ENCODE measurements at places on chromosomes 5 and 9. TPM values are rescaled to one million over a fixed set of nuclear protein-coding genes. Genes with fewer than 3 reads are reported as not detected.

GRCh38 chr5:11429254-11429653 is 475.0 kb downstream of the CTNND2 start:
- no peak for DNase-seq

GRCh38 chr9:111891910-111892499 is 4.6 kb upstream of the UGCG start:
- DNase-seq: peak; percentile 58

- DNase-seq: no peak
These were observed 207.7 kb downstream of the PIK3R1 start for GRCh38 chr5:68423154-68423811.

DNA sequence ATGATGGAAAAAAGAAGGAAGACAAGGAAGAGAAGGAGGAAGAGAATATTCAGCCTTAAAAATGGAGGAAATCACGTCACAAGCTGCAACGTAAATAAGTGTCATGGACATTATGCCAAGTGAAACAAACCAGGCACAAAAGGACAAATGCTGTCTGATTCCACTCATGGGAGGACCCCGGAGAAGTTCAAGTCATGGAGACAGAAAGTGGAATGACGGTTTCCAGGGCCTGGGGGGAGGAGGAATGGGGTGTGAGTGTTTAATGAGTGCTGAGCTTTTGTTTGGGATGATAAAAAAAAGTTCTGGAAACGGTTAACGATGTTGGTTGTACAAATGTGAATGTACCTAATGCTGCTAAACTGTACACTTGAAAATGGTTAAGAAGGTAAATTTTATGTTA is 439.5 kb downstream of the GADD45G start:
- DNase-seq: no peak

DNA sequence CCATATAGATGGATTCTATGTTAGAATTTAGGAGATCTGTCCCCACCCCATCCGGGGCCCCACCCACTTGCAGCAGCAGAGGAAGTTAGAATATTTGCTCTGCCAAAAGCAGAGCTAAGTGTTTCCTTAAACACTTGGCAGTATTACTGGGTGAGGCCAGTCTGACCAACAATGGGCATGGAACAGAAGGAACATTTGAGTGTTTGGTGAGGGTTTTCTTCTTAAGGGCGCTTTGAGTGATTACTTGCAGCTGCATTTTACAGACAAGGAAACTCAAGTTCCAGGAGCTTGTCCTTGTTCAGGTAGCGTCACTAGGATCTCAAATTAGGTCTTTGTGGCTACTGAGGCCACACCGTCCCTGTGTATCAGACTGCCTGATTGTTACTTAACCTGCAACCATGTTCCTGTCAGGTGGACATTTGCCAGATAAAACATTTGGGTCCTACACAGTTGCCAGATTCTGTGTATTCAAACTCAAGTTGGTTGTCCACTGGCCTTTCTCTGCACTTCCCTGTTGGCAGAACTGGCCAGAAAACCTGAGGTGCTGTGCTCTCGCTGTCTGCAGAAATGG is 59.3 kb downstream of the SLC46A2 start:
- DNase-seq: peak; percentile 47

DNA sequence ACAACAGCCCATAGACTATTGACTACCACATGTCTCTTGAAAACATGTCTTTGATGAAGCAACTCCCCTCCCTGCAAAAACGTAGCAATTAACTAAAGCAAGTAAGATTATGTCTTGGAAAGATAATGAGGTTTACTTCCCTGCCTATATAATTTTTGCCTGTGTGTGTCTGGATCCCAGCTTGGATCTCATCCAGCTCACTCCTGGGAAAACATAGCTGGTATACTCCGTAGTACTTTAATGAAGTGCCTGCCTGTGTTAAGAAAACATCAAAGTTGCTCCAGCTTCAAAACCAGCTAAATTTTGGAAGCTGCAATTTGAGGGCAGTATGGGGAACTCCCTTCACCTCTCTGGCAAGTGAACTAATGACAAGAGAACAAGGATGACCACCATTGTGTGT is 182.6 kb upstream of the C9orf72 start:
- DNase-seq: no peak

TPPP gene
- total RNA-seq: 10.5 TPM

PRRT1B gene
- total RNA-seq: not detected

All from tongue (tissue), 3 donors.